ENCODE measurements at places on chromosomes 2 and 18.

- no peaks in the 10 kb centered on the region for H3K4me1 ChIP-seq
- H3K4me3 ChIP-seq = no peak overlapping the region
- H3K27ac ChIP-seq = no peak overlapping the region
- DNase-seq = no peak
Measured at GRCh38 chr18:75483662-75484061, 56.2 kb upstream of the SMIM21 start.

DNA sequence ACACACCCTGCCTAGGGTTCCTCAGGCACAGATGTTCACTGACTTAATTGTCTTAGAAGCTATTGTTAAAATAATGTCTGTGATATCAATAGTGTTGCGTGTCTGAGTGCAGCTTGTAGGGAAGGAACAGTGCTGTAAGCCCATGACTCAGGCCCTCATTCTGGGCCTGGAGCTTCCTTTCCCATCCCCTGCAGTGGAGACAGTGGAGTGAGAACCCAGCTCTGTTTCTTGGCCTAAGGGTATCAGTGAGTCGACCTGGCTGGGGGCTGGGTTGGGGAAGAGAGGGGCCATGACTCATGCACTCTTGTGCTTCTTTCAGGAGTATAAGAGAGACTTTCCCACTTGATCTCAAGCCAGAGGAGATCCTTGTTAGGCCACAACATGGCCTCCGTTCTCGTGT is 106.8 kb downstream of the HRH4 start:
- no peak overlapping the region for H3K27ac ChIP-seq
- DNase-seq = no peak
- no peaks in the 10 kb centered on the region for H3K4me1 ChIP-seq
- no peaks in the 10 kb centered on the region for H3K27me3 ChIP-seq
- no peaks in the 10 kb centered on the region for H3K36me3 ChIP-seq

DNA sequence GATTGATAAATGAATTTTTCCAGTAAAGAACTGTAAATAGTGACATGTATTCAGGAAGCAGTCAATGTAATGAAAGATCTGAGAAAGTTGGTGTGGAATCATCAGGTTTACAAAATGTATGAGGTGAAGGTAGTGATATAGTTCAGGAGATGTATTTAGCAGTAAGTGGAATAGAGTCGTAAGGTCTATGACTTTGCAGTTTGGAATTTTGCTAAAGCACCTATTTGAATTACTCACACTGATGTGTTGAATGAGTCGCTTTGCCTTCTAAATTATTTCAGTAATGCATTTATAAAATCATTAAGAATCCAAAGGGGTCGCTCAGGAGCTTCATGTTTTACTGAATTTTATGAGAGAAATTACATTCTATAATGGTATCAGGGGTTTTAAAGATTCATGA is 713.7 kb downstream of the DSC3 start:
- H3K4me1 ChIP-seq = no peaks in the 10 kb centered on the region
- no peak overlapping the region for H3K27ac ChIP-seq
- no peaks in the 10 kb centered on the region for H3K36me3 ChIP-seq
- no peak for DNase-seq

DNA sequence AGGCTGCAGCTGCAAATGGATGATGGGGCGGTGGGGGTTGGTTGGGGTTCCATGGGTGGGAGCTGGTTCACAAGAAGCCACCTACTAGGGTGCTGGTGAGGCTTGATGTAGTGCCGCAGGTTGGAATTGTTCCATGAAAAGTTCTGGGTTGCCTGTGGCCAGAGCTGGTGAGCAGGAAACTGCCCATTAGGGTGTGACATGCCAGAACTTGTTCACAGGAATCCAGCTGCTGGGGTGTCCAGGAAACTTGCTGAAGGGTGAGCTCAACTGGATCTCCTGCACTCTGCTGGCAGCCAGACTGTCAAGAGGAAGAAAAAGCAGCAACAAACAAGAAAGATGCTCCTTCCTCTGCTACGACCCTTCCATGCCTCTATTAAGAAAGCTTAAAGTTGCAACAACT is 48.8 kb downstream of the MAP3K20 start:
- no peak for DNase-seq
- no peak overlapping the region for H3K4me3 ChIP-seq
- peaks cover 3% of the 10 kb centered on the region for H3K36me3 ChIP-seq
- no peaks in the 10 kb centered on the region for H3K27me3 ChIP-seq

- H3K36me3 ChIP-seq = peaks cover 28% of the 10 kb centered on the region
- H3K27ac ChIP-seq = peak overlapping the region; percentile 80
- peaks cover 28% of the 10 kb centered on the region for H3K4me1 ChIP-seq
- no peak for DNase-seq
- H3K27me3 ChIP-seq = no peaks in the 10 kb centered on the region
Measured at GRCh38 chr18:46892842-46893241, 24.5 kb downstream of the PIAS2 start.

- no peak for DNase-seq
- H3K27ac ChIP-seq = no peak overlapping the region
Measured at GRCh38 chr18:73214970-73215369, 347.2 kb upstream of the NETO1 start.

DNA sequence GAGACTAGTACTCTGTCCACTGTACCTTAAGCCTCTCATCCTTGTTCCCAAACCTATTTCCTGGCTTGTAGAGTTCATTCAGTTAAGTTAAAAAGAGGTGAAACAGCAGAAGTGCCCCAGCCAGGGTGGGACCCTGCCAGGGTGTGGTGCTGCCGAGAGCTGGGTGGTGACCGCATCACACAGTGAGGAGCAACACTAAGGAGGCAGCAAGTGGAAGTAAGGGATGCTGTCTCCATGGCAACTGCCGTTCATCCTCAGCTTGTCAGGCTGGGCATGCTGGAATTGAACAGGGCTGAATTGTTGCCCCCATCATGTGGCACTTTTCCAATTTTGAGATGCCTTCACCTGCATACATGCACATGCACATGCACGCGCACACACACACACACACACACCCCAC is 77.0 kb downstream of the VSNL1 start:
- H3K36me3 ChIP-seq = no peaks in the 10 kb centered on the region
- no peak overlapping the region for H3K27ac ChIP-seq
- DNase-seq = no peak

DNA sequence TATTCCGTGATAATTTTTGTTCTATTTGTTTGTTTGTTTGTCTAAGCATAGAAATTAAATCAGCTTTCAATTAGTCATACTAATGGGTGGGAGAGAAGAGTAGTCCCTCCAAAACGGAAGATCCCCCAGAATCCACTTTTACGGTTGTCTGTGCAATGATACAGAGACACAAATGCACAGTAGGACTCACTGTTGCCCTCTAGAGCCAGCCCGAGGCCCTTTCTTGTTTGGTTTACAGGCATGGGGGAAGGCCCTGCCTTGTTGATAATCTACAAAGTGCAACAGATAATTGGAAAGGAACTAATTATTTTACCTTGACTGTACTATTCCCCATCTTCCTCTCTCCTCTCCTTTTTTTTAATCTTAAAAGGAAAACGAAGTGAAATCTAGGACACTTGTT is 121.1 kb downstream of the ACOXL start:
- peak; percentile 64 for DNase-seq
- H3K27ac ChIP-seq = peak overlapping the region; percentile 94
- no peaks in the 10 kb centered on the region for H3K36me3 ChIP-seq
- H3K4me3 ChIP-seq = peak overlapping the region; percentile 75

DNA sequence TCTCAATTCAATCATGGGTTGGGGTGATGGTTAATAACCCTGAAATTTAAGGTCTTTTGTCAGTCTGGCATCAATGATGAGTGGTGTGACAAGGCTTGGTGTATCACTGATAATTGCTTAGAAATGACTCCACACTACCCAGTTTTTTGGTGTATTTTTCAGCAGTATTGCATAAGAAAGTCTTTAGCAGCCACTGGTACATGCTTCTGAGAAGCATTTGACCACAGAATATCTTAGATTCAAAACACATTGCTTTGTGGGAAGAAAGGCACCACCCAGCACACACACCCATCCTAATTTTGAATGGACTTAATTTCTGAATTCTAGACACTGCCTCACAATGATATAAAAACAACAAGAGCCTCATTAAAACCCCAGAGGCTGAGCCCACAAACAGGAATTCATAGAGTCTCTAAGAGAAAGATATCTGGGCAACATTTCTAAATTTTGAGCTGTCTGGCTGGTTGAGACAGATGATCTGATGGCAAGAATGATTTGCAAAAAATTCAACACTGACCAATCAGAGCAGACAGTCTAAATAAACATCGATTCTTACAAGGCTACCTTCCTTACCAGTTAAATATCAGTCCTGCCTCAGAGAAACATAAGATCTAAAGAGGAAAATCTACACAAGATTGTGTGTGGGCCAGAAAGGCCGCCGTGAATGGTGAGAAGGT is 114.7 kb upstream of the CYP1B1 start:
- no peaks in the 10 kb centered on the region for H3K36me3 ChIP-seq
- H3K4me1 ChIP-seq = peaks cover 5% of the 10 kb centered on the region
- H3K27me3 ChIP-seq = no peaks in the 10 kb centered on the region
- DNase-seq = no peak

DNA sequence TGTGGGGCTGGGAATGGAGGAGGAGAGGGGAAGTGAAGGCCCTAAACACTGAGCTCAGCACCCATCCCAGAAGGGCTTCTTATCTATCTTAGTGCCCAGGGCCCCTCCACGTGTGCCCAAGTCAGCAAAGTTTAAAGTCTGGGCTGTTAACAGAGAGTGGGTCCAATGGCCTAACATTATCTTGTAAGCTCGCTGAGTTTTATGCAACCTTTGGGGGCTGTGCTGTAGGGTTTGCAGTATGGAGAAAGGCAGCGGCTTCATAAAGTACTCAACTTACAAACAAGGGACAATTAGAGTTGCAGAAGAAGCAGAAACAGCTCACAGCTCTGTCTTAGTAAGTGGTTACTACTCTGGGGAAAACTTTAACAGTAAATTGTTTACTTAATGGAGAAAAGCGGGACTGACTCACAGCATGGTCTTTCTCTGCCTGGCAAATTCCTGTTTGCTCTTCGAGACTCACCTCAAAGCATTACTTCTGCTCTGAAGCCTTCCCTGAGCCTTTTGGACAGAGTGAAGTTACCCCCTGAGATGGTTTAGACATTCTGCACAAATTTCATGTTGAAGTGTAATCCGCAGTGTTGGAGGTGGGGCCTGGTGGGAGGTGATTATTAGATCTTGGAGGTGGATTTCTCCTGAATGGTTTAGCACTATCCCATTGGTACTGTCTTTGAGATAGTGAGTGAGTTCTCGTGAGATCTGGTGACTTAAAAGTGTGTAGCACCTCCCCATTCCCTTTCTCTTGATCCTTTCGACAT is 9.0 kb downstream of the ENOSF1 start:
- H3K27me3 ChIP-seq = no peaks in the 10 kb centered on the region
- peak overlapping the region; percentile 12 for H3K27ac ChIP-seq
- peaks cover 5% of the 10 kb centered on the region for H3K36me3 ChIP-seq
- H3K4me3 ChIP-seq = no peak overlapping the region

DNA sequence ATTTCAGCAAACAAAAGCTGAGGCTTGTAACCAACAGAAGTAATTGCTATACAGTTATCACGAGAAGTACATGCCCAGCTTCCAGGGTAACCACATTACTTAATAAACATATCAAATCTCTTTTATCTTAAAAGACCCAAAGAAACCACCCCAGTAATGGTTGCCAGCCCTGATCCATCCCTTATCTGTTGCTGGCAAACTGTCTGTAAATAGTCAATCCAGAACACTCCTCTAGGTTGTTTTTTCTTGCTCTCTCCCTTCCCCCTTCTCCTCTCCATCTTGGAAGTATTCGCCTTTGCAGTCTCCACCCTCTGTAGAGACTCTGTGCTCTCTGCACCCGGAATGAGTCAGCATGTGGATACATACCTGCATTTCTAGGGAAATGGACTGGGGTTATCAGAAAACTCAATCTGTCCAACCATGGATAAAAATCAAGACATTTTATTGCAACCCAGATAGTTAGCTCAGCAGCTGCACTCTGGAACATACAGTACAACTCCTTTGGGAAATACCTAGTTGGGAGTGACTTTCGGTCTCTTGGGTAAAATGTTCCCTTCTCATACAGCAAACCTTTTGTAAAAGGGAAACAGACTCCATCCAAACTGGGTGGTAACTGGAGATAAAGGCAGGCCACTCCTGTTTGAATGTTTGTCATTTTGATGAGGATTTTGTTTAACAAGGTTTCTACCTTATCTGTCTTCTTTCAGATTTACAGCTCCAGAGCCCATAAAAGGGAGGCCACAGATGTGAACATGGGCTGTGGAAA is 123.5 kb upstream of the FOSL2 start:
- no peak for DNase-seq
- peaks cover 5% of the 10 kb centered on the region for H3K36me3 ChIP-seq

DNA sequence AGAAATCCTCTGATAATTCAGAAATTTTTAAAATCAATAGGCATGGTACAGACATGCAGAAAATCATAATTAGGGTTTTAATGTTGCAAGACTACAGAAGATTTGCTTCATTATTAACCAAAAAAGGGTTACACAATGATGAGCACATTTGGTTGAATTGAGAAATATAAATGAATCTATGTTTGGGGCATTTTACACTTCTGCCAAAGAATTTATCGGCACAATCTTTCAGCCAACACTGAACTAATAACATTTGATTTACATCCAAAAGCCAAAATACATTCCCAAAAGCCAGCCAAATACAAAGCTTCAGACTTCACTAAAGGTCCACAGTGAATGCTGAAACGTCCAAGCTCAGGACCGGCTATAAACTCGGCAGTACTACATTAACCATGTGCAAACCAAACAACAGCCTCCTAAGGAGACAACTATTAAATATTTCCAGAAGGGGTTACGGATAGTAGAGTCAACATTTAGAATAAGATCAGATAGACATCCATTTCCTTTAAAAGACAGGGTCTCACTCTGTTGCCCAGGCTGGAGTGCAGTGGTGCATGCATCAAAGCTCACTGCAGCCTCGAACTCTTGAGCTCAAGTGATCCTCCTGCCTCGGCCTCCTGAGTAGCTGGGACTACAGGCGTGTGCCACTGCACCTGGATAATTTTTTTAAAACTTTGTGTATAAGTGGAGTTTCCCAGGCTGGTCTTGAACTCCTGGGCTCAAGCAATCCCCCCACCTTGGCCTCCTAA is 29.4 kb downstream of the SPRED2 start:
- no peaks in the 10 kb centered on the region for H3K36me3 ChIP-seq
- no peak overlapping the region for H3K27ac ChIP-seq

GRCh38 chr2:231037202-231037730 is at the start of gene C2orf72:
TSS of gene C2orf72 (plus strand) at chr2:231037523. CDS start at chr2:231037566, 43 bp downstream.
- no peak for DNase-seq
- peaks cover 7% of the 10 kb centered on the region for H3K4me1 ChIP-seq
- H3K27ac ChIP-seq = no peak within 1 kb of the TSS
- peaks cover 3% of the 10 kb centered on the region for H3K36me3 ChIP-seq
- H3K27me3 ChIP-seq = peaks cover 94% of the 10 kb centered on the region

DNA sequence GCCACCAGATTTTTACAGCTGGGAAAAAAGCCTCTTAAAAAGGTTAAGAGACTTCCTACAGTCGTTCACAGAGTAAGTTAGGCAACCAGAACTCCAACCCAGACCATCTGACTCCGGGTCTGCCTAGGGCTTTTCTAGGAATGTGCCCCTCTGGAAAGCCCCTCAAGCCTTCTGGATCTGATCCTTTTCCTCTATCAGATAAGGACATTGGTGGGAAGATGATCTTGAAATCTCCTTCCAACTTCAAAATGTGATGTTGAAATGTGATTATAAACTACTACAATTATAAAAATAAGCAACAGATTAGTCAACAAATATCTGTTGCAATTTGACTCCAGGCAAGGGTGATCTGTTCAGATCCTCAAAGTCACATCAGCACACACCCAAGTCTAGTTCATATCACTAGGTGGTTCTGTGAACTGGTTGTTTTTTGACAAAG is 270.4 kb downstream of the ARHGAP15 start:
- H3K4me1 ChIP-seq = peaks cover 19% of the 10 kb centered on the region
- no peaks in the 10 kb centered on the region for H3K27me3 ChIP-seq
- H3K4me3 ChIP-seq = no peak overlapping the region
- DNase-seq = no peak

GRCh38 chr18:48852292-48852691 is 98.5 kb downstream of the SMAD7 start:
- peaks cover 23% of the 10 kb centered on the region for H3K4me1 ChIP-seq
- no peaks in the 10 kb centered on the region for H3K36me3 ChIP-seq
- no peak for DNase-seq
- H3K4me3 ChIP-seq = no peak overlapping the region
- no peaks in the 10 kb centered on the region for H3K27me3 ChIP-seq

Measured in effector memory CD8-positive, alpha-beta T cell (primary cell).